ENCODE measurements at places on chromosomes 11 and 22.
A peak's percentile ranks its signal among the peaks of the same experiment; 100 is the strongest.

- DNase-seq: no peak
These were observed 562 bp downstream of the ZBED4 start for GRCh38 chr22:49853981-49854831.

- DNase-seq: no peak
These were observed 2.1 kb downstream of the LGALS12 start for GRCh38 chr11:63508009-63508408.

GRCh38 chr11:47864901-47865300, 16.8 kb upstream of the NUP160 start:
- DNase-seq: no peak

- DNase-seq: no peak
These were observed 47.8 kb downstream of the BTBD10 start for GRCh38 chr11:13415201-13415600.

- DNase-seq: no peak
These were observed 10.0 kb downstream of the IGSF9B start for GRCh38 chr11:133946541-133947318.

DNA sequence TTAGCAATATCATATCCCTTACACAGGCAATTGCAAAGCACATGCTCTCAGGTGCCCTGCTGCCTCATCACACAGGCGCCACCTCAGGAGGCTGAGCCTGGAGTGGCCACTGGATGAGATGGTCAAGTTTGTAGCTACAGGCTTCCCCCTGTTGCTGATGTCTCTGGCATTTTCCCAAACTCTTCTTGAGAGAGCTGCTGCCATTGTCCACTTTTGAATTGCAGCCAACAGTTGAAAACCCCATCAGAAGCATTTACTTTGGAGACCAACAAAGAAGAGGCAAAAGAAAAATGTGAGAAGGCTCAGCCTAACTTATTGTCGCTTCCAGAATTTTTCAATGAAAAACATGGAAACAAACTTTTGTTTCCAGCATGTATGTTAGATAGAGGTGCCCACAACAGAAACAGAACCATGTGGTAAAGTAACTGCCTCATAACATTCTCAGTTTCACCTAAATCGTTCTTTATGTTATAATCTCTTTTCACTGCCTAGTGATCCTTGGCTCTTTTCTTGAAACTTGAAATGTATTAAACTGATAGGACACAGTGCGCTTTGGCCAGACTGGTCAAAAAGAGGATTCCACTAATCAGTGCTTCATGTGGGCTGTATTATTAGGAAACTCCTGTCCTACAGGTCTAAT, 47.6 kb upstream of the OR8B8 start:
- DNase-seq: no peak

GRCh38 chr11:26045082-26045481, 286.8 kb upstream of the ANO3 start:
- no peak for DNase-seq

DNA sequence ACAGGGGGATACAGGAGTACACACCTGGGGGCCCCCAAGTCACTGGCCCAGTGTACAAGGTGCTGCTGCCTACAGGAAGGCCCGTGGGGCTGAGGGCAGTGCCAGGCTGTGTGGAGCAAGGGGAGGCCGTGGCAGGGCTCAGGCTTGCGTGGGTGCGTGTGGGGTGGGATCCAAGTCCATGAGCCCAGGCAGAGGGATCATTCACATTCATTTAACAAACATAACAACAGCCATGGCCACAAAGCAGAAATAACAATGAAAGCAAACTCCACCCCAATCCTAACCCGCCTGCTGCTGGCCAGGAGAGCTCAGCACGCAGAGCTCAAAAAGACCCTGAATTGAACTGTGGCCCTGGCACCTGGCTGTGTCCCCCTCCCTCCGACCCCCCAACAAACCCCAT, 17.0 kb upstream of the SCGB1A1 start:
- DNase-seq: no peak

GRCh38 chr11:102318469-102318868, 1.2 kb downstream of the BIRC3 start:
- peak; percentile 33 for DNase-seq

Data from stimulated activated CD8-positive, alpha-beta memory T cell treated with anti-CD3 and anti-CD28 coated beads, Interleukin-7, amount 100 ng/mL, for 4 hours (primary cell).